ENCODE measurements at places on chromosomes 1 and 21.

GRCh38 chr1:184030433-184031091 lies 7.0 kb downstream of the COLGALT2 start:
- no peak for DNase-seq

DNA sequence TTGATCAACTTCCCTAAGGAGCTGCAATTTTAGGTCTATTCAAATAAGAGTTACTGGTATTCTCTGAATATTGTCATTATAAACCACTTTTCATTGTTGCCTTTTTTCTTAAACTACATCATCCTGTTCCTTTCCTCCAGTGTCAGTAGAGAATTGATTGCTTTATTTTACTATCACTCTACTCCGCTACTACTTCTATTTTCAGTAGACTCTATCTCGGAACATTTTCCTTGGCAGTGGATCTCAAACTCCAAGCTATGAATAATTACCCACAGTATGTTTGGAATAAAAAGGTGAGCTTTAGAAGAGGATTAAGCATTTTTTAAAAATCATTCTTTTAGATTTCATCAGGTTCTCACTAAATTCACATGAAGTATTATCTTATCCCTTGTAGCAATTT lies 224.9 kb downstream of the GREM2 start:
- no peak for DNase-seq

- no peak for DNase-seq
These were observed 16.0 kb upstream of the ZSCAN20 start for GRCh38 chr1:33456502-33456886.

GRCh38 chr1:152959801-152960451 lies 10.5 kb upstream of the SPRR4 start:
- no peak for DNase-seq

- DNase-seq: no peak
These were observed 1048.1 kb downstream of the BRINP3 start for GRCh38 chr1:189429610-189430009.

GRCh38 chr1:178953034-178953433 lies 72.7 kb upstream of the FAM20B start:
- DNase-seq: no peak

- no peak for DNase-seq
These were observed 157.3 kb downstream of the GALNT2 start for GRCh38 chr1:230224101-230224960.
